ENCODE measurements at places on chromosomes 12 and 14.
A peak's percentile ranks its signal among the peaks of the same experiment; 100 is the strongest.

GRCh38 chr14:88002421-88003075 lies 2.4 kb upstream of the GPR65 start:
- DNase-seq = no peak

DNA sequence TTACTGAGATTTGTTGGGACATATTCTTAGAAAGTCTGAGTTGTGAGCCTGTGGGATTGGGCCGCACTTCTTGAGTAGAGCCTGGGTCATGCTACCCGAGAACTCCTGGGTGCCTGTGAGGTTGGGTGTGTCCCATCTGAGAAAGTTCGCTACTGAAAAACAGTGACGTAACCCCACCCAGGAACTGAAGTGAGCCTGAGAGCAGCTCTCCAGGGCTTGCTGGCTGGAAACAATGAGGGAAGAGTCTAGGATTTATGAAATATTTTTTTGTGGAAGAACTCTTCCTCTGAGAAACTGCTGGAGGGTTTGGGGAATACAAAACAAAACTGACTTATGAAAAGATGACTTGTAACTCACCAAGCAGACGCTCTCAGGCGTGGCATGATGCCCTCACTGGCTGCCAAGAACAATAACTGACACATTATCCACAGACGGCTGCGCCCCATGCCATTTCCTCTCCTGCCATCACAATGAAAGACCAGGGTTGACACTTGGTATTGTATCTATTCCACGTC lies 69.2 kb downstream of the RASSF3 start:
- peak; percentile 57 for DNase-seq

GRCh38 chr12:75550401-75551240 lies 39.2 kb upstream of the KRR1 start:
- peak; percentile 80 for DNase-seq

GRCh38 chr12:116598311-116599284 lies 39.4 kb downstream of the MAP1LC3B2 start:
- peak; percentile 55 for DNase-seq

DNA sequence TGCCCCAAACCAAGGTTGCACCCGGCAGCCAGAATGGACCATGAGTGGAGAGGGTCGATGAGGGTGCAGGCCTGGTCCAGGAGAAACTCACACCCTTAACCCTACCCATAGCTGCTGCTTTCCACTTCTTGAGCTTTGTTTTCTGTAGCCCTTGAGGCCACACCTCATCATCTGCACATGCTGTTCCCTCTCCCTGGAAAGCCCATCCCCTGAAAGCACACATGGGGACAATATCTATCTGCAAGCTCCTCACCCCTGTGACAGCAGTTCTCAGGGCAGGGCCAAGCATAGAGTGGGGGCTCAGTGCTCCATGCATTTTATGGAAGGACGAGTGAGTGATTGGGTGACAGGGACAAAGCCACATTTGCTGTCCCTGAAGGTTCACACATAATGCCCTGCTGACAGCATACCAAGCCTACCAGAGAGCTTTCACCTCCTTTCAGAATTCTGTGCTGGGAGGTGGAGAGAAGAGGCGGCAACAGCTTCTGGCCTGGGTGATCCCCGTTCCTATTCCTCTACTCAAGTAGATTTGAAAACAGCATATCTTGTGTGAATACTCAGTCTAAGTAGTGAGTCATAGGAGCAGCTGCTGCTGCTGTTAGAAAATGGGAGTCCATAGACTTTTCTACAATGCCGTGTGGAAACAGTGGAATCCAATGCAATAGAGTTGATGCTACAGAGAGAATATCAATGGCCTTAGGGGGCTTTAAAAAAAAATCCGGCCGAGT lies 44.6 kb downstream of the SRGAP1 start:
- no peak for DNase-seq

GRCh38 chr14:72565917-72566316 lies 328.0 kb downstream of the DPF3 start:
- no peak for DNase-seq

DNA sequence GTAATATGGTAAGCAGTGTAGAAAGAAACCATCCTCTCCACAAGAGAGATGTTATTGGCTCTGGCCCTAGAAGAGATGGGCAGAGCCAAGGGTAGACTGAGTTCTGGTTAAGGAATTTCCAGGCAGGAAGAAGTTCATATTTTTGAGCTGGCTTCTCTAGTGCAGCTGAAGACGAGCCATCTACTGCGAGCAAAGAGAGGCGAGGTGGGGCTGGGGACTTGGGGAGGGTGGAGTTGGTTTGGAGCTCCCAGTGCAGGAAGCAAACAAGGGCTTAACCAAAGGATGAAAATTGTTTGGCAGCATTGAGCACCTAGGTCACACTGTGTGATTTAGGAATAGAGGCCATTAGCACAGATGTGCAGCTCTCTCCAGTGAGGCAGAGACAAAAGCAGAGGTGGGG lies 239.6 kb downstream of the ZFP36L1 start:
- DNase-seq = no peak

DNA sequence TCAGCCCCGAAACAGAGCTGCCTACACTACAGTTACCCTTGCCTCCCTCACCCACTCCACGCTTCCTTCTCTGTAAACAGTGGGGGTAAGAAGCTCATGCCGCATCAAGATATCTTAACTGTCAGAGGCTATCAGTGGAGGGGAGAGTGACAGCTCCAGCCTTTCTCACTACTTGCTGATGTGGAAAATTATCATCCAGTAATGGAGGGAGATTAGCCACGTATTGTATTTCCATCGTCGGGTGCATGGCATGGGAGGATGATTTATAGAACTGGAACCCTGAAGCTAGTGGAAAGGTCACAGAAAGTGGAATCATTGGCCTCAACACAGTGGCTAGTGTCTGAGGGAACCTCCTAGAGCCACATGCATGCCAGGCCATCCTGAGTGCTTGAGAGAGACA lies 270.9 kb upstream of the FKBP4 start:
- no peak for DNase-seq

- DNase-seq = no peak
These were observed 31.0 kb upstream of the LGALS3 start for GRCh38 chr14:55097881-55098560.

DNA sequence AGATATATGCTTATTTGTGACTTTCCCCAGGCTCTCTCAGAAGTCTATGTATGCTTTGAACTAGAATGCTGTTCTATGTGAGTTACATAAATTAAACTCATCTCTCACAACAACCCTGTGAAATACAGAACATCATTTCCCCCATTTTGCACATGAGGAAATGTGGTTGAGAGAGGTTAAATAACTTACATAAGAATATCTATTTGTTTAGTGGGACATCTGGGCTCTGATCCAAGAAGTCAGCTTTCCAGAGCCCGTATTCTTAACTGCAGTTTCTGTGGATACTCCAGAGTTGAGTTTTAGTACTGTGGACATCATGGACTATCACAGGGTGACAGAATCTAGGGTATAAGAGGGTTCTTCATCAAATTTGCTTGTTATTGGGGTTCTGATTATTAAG lies 242.5 kb upstream of the ARHGAP5 start:
- no peak for DNase-seq

DNA sequence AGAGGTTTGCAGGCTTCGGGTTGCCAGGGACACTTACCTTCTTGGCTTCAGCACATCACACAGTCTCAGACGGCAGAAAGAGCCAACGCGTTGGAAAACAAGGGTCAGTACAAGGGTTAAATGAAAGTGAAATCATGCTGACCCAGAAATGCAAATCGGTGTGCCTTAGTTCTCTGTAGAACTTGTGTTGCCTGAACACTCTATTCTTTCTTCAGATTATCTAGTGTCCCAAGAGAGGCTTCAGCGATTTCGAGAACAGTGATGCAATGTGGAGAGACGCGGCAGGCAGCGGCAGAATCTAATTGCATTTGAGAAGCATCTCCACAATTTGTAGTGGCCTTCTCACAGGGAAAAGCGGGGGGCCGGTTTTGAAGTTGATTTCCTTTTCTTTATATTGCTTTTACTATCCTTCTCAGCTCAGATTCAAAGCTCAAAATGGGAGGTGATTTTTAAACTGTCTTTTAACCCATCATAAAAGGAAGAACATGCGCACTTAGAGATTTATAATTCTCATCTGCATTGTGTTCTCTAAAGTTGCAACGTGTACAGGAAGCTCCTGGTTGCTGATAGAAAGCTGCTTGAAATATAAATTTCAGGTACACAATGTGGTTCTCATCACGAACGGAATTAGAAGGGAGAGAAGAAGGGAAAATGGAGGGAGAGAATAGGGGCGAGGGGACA lies 67.8 kb upstream of the EGLN3 start:
- DNase-seq = no peak

GRCh38 chr12:96635844-96636243 lies 146.5 kb downstream of the CFAP54 start:
- DNase-seq = no peak

DNA sequence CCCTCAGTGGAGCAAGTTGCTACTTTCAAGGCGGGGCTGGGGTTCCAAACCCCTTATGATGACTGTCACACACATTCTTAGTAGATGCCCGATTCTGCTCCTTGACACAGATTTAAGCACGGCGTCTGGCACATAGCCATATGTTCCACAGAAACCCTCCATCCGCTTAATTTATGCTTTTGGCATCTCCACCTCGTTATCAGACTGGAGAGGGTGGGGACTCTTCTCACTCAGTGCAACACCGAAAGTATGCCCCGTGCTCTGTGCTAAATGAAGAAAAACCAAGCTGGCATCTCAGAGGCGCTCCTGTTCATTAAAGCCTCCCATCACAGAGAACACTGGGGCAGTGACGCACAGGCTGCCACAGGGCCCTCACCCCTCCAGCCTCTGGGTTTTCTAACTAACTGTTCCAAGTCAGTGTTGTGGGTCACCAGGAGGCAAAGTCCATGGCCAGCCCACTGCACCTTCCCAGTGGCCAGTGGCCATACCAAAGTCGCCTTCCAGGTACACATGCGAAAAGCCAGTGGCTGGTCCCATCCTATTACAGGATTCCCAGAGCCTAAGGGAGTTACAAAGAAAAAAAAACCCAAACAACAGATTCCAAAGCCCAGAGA lies 27.3 kb downstream of the CCDC88C start:
- no peak for DNase-seq

- no peak for DNase-seq
These were observed 43.0 kb downstream of the FAM186A start for GRCh38 chr12:50353404-50353803.

- no peak for DNase-seq
These were observed 116.6 kb downstream of the ETV6 start for GRCh38 chr12:11765817-11766794.

DNA sequence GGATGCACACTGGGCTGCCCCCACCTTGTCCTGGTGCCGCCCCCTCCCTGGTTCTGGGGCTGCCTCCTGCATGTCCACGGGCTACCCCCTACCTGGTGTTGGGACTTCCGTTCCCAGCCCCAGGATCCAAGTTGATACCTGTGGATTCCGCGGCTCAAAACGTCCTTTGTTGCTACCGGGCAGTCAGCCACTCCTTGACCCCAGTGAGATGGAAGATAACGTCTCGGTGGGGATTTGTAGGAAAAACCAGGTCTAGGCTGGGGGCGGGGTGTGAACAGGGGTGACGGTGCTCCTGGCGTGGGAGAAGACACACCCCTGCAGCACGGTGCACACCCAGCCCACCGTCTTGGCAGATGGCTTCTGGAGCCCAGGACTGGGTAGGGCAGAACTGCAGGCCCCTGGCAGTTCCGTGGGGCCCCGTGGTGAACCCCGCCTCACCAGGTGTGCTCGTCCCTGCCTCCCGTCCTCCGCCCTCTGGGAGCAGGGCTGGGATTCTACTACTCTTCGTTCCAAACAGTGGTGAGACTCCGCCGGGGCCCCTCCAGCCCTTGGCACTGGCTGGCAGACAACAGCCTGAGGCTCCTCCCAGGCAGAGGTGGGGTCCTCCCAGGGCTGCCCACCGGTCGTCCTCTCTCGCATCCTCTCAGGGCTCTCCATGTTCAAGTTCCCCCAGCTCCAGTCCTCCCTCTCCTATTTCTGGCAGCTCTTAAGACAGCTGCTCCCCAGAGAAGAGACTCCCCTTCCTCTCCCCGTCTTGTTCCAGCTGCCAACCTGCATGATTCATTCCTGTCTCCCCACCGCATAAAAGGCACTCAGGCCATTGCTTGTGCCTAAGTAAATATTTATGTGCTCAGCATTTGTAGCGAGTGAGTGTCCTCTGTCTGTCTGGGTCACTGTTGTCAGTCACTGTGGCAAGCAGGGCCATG lies 75.5 kb downstream of the FBXL14 start:
- peak; percentile 14 for DNase-seq

- DNase-seq = no peak
These were observed 36.4 kb upstream of the NCOR2 start for GRCh38 chr12:124603831-124604251.

DNA sequence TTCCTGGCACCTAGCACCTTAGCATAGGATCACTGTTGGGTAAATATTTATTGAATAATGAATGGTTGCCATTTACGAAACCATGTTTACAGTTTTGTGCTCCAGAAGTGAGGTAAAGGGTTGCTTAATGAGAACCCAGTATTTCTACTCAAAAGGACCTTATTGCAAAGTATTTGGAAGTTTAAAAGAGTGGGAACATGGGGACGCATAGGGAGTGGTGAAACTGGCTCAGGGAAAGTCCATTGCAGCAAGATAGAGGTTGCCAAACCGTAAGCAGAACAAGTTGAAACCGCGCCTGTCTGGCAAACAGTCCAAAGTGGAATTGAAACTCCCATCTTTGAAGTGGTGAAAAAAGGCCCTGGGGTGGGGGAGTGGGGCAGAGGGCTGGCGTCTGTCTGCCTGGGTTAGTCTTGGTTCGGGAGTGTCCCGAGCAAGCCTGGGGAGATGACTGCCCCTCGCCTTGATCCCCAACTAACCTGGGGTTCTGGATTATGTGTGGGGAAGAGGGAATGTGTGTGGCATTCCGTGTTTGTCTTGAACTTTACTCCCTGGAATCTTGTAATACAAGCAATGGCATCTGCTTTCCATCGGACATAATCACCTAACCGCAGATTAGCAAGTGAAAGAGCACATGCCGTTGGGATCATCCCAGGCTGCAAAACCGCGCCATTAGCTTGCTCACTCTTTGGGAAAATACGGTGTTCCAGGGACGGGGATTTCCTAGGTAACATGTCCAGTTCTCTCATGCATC lies 7.2 kb downstream of the ALDH2 start:
- peak; percentile 84 for DNase-seq

DNA sequence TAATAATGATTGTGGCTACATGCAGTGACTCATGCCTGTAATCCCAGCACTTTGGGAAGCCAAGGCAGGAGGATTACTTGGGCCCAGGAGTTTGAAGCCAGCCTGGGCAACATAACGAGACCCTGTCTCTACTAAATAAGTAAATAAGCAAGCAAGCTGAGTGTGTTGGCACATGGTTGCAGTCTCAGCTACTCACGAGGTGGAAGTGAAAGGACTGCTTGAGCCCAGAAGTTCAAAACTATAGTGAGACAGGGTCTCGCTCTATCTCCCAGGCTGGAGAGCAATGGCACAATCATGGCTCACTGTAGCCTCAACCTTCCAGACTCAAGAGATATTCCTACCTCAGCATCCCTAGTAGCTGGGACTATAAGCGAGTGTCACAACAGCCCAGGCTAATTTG lies 64.7 kb downstream of the RPS6KA5 start:
- DNase-seq = no peak

DNA sequence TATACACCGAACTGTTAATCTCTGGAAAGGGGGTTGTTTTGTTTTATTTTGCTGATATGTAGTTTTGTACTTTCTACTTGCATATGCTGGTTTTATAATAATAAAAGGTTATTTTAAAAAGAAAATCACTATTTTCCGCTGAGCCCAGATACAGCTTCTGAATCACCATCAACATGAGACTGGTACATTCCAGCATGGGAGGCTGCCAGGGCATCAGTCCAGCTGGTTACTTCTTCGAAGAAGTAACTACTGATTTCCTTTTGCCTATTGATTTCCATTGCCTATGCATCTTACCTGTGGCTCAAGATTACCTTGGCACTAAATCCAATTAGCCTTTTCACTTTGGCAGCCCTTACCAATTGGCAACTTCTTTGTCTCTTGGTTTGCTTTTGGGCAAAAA lies 11.7 kb upstream of the OSBPL8 start:
- no peak for DNase-seq

GRCh38 chr14:89707086-89707485 lies 247.4 kb downstream of the EFCAB11 start:
- DNase-seq = no peak

Data from thyroid gland (tissue), 4 donors.